ENCODE measurements at places on chromosomes 11 and 22.

GRCh38 chr11:94681140-94681539 lies 87.0 kb upstream of the AMOTL1 start:
- no peak for DNase-seq

GRCh38 chr22:50717709-50718351 lies 20.2 kb upstream of the ACR start:
- no peak for DNase-seq

GRCh38 chr11:8586805-8587204 lies 7.2 kb downstream of the STK33 start:
- no peak for DNase-seq

DNA sequence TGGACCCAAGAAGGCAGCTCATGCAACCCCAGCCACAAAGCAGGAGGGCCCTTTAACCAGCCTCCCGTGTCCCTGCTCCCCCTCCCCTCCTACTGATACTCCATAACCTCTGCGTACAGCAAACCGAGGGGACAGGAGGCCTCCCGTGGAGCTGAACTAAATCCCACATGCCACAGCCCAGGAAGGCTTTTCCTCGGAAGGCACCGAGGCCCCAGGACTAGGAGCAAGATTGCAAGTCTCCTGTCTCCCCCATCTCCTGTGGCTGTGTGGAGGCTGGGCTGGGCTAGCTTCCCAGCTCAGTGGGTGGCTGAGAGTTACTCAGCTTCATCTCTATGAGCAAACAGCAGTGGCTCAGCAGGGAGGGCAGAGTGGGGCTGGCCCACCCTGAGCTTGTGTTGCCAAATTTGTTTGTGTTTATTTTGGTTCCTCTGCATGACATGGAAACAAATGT lies 62.7 kb upstream of the NECTIN1 start:
- no peak for DNase-seq

GRCh38 chr22:26779108-26779507 lies 121.7 kb downstream of the MIAT start:
- DNase-seq: no peak

DNA sequence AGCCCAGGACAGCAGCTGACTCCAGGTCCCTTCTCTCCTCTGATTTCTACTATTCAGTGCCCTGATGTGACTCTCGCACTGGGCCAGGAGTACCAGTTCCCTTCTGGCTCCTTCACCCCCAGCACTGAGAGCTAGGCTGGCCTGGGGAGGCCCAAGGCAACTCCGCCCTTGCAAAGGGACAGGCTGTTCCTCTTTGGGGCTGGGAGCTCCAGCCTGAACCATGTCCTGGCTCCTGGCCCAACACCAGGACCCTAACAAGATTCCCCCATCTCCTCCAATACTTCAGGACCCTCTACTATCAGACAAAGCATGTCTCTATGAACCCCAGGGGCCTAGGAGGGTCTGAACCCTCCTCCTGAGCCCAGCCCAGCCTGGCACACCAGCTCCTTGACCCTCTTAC lies 12.5 kb downstream of the CREB3L1 start:
- no peak for DNase-seq

- DNase-seq: no peak
These were observed 32.7 kb upstream of the TXNRD2 start for GRCh38 chr22:19974268-19974861.

DNA sequence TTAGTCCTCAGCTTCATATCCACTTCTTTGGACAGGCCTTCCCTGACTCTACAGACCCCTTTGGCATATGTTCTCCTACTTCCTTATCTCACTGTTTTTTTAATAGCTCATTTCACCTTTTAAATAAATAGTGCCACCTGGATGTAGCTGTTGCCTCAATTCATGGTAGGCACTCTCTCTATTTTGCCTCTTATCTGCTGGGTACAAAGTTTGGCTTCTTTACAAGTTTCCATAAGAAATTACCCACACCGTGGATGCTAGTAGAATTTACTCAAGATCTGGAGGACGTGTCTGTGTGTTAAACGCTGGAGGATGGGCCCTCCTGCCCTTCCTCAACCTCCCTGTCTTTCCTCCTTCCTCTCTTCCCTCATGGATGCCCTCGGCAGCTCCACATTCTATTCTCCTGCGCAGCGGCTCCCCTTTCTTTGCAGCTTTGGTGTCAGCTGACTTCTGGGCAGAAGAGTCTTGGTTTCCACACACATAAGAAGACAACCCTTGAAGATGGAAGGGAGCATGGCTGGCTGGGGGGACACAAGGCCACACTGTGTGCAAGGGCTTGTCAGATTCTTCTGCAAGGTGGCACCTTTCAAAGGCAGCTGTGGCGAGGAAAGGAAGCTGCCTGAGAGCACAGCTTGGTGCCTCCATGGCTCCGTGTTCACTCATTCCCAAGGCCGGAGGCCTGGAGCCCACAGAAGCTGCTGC lies 212.6 kb downstream of the SNX19 start:
- DNase-seq: no peak

GRCh38 chr11:87144252-87144651 lies 106.5 kb downstream of the TMEM135 start:
- no peak for DNase-seq

GRCh38 chr22:43901976-43902643 lies 10.3 kb upstream of the PNPLA5 start:
- DNase-seq: no peak

GRCh38 chr11:69839516-69839915 lies 20.3 kb upstream of the FGF3 start:
- DNase-seq: no peak

- DNase-seq: no peak
These were observed 41.1 kb downstream of the OSBPL5 start for GRCh38 chr11:3123761-3124733.

- no peak for DNase-seq
These were observed 539.3 kb downstream of the SOX6 start for GRCh38 chr11:15817001-15817400.
